ENCODE measurements at places on chromosomes 1 and 21. TPM values are rescaled to one million over a fixed set of nuclear protein-coding genes. Genes with fewer than 3 reads are reported as not detected.
A peak's percentile ranks its signal among the peaks of the same experiment; 100 is the strongest.

- DNase-seq, result peak; percentile 9
Observed at GRCh38 chr1:3372317-3372716, 82.1 kb upstream of the ARHGEF16 start.

The PTPN7 gene
- 597 TPM for total RNA-seq

- no peak for DNase-seq
Observed at GRCh38 chr1:157734321-157734720, 33.8 kb upstream of the FCRL3 start.

- DNase-seq, result no peak
Observed at GRCh38 chr1:172266528-172267174, 153.8 kb upstream of the C1orf105 start.

The IVL gene
- total RNA-seq, result not detected

All from activated T-helper 1 cell treated with anti-CD3 and anti-CD28 coated beads, Interleukin-12 subunit alpha, Interleukin-12 subunit beta, Interleukin-2, Interleukin-4 antibody, amounts not matched to agents 30 ng/mL and 10 ng/mL and 1 ng/mL, durations not matched to agents 14 hours and 24 hours and 36 hours (primary cell).